ENCODE measurements at places on chromosomes 3 and 15.

GRCh38 chr15:64029110-64029509, 17.2 kb downstream of the DAPK2 start:
- no peak for DNase-seq

- no peak for DNase-seq
Observed at GRCh38 chr15:69653306-69653705, 200.7 kb downstream of the RPLP1 start.

GRCh38 chr3:102460579-102460978, 25.8 kb downstream of the ZPLD1 start:
- no peak for DNase-seq

DNA sequence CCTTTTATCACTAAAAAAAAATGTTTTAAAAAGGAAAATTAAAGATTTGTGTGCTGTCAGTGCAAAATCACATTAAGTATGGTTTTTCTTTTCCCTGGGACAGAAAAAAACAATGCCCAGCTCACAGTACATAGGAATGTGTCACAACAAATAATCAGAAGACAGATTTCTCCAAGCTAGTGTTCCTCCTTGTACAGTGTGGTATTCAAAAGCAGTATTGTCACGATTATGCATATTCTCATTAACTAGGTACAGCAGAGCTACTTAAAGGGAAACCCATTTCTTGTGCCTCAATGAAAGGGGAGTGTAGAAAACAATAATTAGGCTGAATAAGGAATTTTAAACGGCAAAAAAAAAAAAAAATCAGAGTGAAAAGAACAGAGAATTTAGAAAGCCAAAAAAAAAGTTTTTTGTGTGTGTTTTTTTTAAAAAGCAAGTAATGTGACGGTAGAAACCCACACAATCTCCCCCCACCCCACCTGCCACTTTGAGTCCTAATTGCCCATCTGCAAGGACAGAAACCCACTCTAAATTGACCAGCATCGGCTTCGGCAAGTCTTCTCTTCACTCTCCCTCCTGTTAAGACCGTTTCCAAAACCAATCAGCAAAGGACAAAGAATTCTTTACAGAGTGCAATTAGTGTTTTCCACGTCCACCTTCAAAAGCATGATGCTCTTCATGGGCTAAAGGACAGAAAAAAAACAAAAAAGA, 41.0 kb downstream of the EIF4E3 start:
- DNase-seq, result no peak

DNA sequence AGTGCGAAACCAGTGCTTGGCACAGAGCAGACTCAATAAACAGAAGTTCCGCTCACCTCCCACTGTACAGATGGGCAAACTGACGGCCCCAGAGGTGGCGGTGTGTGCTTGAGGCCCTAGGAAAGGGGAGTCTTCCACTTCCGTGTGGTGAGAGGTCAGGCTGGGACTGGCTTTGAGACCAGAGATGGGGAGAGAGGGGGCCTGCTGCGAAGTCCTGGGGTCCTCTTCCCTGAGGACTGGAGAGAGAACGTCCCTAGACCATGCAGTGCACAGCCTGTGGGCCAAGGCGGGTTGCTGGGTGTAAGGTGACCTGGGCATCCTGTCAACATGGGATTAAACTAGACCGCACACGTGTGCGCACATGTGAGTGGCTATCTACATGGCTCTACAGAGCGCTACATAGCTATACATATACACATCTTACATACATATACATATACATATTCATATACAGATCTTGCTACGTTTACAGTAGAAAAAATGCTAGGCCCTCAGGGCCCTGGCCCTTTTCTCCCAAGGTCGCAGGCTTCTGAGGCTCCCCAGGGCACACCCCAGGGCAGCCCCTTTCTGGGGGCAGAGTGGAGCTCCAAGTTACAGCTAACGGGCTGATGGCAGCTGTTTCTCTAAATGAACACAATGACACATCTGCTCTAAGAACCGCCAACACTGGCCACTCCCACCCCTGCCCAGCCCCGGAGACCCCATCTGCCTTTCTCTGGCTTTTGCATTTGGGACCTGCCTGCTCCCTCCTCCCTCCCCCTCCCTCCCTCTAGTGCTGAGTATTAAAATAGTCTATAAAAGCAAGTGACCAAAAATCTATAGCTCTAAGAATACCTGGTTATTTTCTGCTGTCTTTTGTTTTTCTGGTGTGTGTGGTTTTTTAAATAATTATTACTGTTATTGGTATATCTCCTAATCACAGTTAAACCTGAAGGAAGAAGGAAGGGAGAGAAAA, 47.0 kb downstream of the HCN4 start:
- DNase-seq, result no peak

Data from activated CD8-positive, alpha-beta memory T cell treated with anti-CD3 and anti-CD28 coated beads for 4 hours (primary cell).